ENCODE measurements at places on chromosomes 7 and 10. TPM values are rescaled to one million over a fixed set of nuclear protein-coding genes. Genes with fewer than 3 reads are reported as not detected.

DNA sequence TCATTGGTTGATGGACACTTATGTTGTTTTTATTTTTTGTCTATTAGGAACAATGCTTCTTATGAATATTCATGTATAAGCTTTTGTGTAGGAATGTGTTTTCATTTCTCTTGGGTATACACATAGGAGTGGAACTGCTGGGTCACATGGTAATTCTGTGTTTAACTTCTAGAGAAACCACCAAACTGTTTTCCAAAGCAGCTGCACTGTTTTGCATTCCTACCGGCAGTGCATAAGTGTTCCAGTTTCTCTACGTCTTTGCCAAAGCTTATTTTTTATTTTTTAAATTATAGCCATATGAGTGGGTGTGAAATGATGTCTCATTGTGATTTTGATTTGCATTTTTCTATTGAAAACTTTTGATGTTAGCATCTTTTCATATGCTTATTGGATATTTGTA lies 51.3 kb downstream of the ADK start:
- DNase-seq: no peak

- DNase-seq: no peak
Measured at GRCh38 chr10:112295853-112296830, 12.9 kb downstream of the TECTB start.

GRCh38 chr7:48296966-48297365 lies 125.7 kb downstream of the ABCA13 start:
- no peak for DNase-seq

- peak; percentile 82 for DNase-seq
Measured at GRCh38 chr7:74334030-74334429, 44.8 kb downstream of the CLIP2 start.

GRCh38 chr7:118288098-118288497 lies 63.6 kb downstream of the ANKRD7 start:
- DNase-seq: peak; percentile 19

The PPP1R9A gene
- 9.7 TPM for total RNA-seq
